Neural progenitor cell (in vitro differentiated cells): ENCODE measurements at places on chromosomes 5 and 9. TPM values are rescaled to one million over a fixed set of nuclear protein-coding genes. Genes with fewer than 3 reads are reported as not detected.
A peak's percentile ranks its signal among the peaks of the same experiment; 100 is the strongest.

DNA sequence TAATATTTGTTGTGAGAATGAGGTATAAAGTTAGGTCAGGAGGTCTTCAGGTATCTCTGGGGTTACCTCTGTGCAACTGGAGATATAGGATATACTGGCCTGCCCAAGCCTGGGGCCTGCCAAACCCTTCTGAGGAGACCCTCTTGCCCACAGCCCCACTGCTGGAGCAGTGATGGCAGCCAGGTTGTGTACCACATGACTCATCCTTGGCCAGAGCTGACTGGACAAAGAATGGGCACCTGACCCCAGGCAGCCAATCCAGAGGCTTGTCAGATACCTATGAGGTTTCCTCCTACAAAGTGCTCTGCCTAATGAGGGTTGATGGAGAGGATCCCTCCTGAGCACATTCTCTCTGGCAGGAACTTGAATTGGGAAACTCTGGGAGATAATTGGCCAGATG, 56.1 kb upstream of the TBC1D2 start:
- no peak overlapping the region for H3K27ac ChIP-seq
- DNase-seq = no peak
- H3K36me3 ChIP-seq = no peaks in the 10 kb centered on the region
- H3K27me3 ChIP-seq = no peaks in the 10 kb centered on the region
- H3K4me1 ChIP-seq = no peaks in the 10 kb centered on the region
- no peak overlapping the region for H3K4me3 ChIP-seq

Gene RALGPS1
- 21.3 and 30.7 TPM in 2 replicates for total RNA-seq

DNA sequence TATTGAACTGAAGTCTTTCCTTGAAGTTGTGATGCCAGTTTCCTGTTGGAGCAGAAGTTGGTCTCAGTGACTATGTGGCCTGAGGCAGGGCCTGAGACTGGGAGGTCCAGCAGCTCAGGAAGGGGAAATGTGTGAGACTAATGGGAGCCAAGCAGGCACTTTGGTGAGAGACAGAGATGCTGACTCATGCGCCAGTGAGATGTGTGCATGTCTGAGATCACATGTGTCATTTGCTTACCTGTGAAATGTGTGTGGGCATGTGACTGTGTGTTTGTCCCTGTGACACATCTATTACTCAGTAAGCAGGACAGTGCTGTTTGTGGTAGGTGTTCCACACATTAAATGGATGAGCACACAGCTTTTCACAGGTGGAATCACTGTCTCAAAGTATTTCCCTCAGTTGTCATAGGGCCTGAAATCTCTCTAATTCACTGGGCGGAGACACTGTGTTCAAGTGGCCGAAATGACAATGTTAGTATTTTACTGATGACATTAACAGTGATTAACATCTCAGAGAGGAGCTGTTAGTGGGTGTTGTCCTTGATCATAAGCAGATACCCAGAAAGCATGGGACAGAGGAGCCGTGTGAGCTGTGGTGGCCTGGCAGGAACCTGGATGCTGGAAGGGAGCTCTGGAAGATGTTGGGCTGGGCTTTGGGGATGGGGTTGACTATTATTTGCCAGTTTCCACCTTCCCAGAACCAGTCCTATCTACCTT, 7.4 kb downstream of the NPR2 start:
- no peak overlapping the region for H3K4me3 ChIP-seq
- no peak overlapping the region for H3K27ac ChIP-seq
- no peaks in the 10 kb centered on the region for H3K27me3 ChIP-seq
- H3K36me3 ChIP-seq = no peaks in the 10 kb centered on the region

GRCh38 chr9:8632493-8632892, 832.9 kb upstream of the DMAC1 start:
- H3K4me3 ChIP-seq = no peak overlapping the region
- H3K27me3 ChIP-seq = no peaks in the 10 kb centered on the region
- no peak for DNase-seq
- no peak overlapping the region for H3K27ac ChIP-seq

Gene SPINK5
- 13.7 and 18.1 TPM in 2 replicates for total RNA-seq

GRCh38 chr5:51395245-51395644, 12.0 kb downstream of the ISL1 start:
- peaks cover 100% of the 10 kb centered on the region for H3K27me3 ChIP-seq
- H3K4me1 ChIP-seq = peaks cover 33% of the 10 kb centered on the region
- no peaks in the 10 kb centered on the region for H3K36me3 ChIP-seq
- no peak overlapping the region for H3K4me3 ChIP-seq

GRCh38 chr9:20197976-20198685, 409.3 kb upstream of the SLC24A2 start:
- H3K36me3 ChIP-seq = no peaks in the 10 kb centered on the region
- H3K4me1 ChIP-seq = peaks cover 38% of the 10 kb centered on the region
- peak; percentile 49 for DNase-seq
- no peak overlapping the region for H3K4me3 ChIP-seq
- H3K27ac ChIP-seq = no peak overlapping the region

DNA sequence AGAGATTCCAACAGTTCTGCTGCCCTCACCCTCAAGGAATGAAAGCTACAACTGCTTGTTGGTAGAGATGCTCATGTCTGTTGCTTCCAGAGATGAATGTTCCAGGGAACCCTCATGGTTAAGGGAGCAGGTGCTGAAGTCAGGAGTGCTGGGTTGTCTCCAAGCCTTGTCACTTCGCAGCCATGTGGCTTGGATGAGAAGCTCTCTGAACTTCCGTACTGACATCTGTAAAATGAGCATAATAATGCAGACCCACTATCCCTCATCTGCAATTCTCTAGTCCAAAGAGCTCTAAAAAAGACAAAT, 133.3 kb upstream of the ADRA1B start:
- H3K4me1 ChIP-seq = no peaks in the 10 kb centered on the region
- DNase-seq = no peak
- no peaks in the 10 kb centered on the region for H3K27me3 ChIP-seq
- H3K4me3 ChIP-seq = no peak overlapping the region
- no peak overlapping the region for H3K27ac ChIP-seq
- H3K36me3 ChIP-seq = no peaks in the 10 kb centered on the region

Gene IGIP
- total RNA-seq = 0.59 and 1.6 TPM in 2 replicates

- no peaks in the 10 kb centered on the region for H3K27me3 ChIP-seq
- H3K4me3 ChIP-seq = no peak overlapping the region
- no peak overlapping the region for H3K27ac ChIP-seq
- DNase-seq = no peak
- no peaks in the 10 kb centered on the region for H3K36me3 ChIP-seq
Observed at GRCh38 chr5:129716235-129716634, 31.7 kb upstream of the MINAR2 start.

- H3K36me3 ChIP-seq = no peaks in the 10 kb centered on the region
- H3K27ac ChIP-seq = no peak overlapping the region
- H3K27me3 ChIP-seq = no peaks in the 10 kb centered on the region
- DNase-seq = no peak
- peaks cover 17% of the 10 kb centered on the region for H3K4me1 ChIP-seq
Observed at GRCh38 chr5:54590824-54591223, 73.3 kb downstream of the SNX18 start.

DNA sequence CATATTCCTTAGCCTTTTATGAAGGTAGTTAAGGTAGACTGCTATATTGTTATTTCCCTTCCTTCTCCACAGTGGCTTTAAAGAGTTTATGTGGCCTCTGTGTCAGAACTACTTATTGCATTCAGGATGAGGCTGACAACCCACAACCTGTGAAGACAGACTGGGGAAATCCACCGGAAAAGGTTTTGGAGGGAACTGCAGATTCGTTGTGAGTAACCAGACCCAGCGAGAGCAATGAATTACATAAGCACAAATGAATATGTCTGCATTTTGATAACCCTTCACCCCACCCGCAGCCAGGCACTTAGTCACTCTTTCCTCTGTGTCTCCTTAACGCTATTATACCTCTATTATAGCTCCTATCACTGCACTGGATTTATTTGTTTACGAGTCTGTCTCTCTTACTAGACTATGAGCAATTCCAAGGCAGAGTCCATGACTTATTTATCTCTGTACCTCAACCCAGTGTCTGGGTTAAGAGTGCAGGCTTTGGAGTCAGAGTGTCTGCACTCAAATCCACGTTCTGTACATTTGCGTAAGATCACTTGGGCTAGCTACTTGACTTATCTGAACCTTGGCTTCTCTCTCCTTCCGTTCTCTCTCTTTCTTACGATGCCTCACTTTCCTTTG, 19.2 kb downstream of the KCTD16 start:
- H3K36me3 ChIP-seq = no peaks in the 10 kb centered on the region
- no peak overlapping the region for H3K27ac ChIP-seq
- no peak for DNase-seq
- H3K4me1 ChIP-seq = no peaks in the 10 kb centered on the region

Gene DOCK2
- 1.1 and 1.7 TPM in 2 replicates for total RNA-seq

DNA sequence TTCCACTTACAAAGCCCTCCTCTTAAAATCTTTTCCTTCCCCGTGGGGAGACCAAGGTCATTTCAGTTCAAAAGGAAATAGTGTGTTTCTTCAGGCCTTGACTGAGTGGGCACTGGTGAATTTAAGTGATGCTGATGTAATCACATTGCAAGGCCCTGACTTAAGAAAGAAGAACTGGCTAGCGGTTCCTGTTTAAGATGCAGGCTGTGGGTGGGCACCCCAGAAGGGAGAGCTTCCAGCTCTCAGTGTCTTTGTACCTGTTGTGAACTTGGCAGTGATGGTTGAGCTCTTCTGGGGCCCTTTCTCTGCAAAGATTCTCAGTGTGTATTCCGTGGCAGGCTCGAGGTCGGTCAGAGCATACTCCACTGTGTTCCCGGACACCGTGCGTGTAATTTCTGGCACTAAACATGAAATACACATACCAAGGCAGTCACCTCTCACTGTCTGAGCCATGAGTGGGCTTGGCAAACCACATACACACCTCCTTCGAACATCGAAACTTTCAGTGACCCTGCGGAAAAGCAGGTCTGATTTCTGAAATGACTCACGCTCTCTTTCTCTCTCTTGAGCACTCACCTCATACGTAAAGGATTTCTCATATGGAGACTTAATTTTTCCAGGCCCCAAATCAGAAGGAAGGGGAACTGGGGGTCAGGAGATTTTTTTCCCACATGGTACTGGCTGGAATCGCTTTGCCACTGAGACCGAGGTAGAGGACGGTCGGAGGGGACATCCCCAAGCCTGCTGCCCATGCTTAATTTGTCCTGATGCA, 81.9 kb downstream of the TNC start:
- H3K36me3 ChIP-seq = no peaks in the 10 kb centered on the region
- no peak overlapping the region for H3K4me3 ChIP-seq
- H3K27me3 ChIP-seq = no peaks in the 10 kb centered on the region
- H3K4me1 ChIP-seq = no peaks in the 10 kb centered on the region
- no peak overlapping the region for H3K27ac ChIP-seq

Gene NR6A1
- 302 and 313 TPM in 2 replicates for total RNA-seq

- H3K27me3 ChIP-seq = no peaks in the 10 kb centered on the region
- H3K36me3 ChIP-seq = no peaks in the 10 kb centered on the region
- H3K4me1 ChIP-seq = peaks cover 7% of the 10 kb centered on the region
- H3K27ac ChIP-seq = no peak overlapping the region
Observed at GRCh38 chr5:90020575-90021538, 388.7 kb downstream of the CETN3 start.

Gene QRFP
- not detected in 2 replicates for total RNA-seq

Gene PDZD2
- total RNA-seq = 1.1 and 1.4 TPM in 2 replicates

Gene PLPP7
- total RNA-seq = 5.4 and 11.5 TPM in 2 replicates

Gene CD72
- 0.56 and 1.4 TPM in 2 replicates for total RNA-seq

GRCh38 chr5:53448851-53449250, 31.6 kb upstream of the FST start:
- H3K36me3 ChIP-seq = no peaks in the 10 kb centered on the region
- H3K27me3 ChIP-seq = no peaks in the 10 kb centered on the region
- H3K4me1 ChIP-seq = peaks cover 11% of the 10 kb centered on the region

- no peak overlapping the region for H3K27ac ChIP-seq
- peaks cover 18% of the 10 kb centered on the region for H3K4me1 ChIP-seq
- no peaks in the 10 kb centered on the region for H3K27me3 ChIP-seq
- no peak overlapping the region for H3K4me3 ChIP-seq
- no peaks in the 10 kb centered on the region for H3K36me3 ChIP-seq
- DNase-seq = peak; percentile 34
Observed at GRCh38 chr5:69285448-69286116, 47.0 kb downstream of the CCDC125 start.

DNA sequence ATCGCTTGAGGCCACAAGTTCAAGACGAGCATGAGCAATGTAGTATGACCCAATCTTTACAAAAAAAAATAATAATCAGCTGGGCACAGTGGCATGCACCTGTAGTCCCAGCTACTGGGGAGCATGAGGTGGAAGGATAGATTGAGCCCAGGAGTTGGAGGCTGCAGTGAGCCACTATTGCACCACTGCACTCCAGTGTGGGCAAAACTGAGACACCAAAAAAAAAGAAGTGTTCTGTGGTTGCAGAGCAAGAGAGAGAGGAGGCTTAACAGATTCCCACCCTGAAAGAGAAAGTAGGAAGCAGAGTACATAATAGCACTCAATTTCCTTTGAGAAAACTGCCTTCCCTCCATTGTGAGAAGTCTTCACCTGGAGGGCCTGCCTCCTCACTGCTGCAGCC, 52.6 kb downstream of the ALDH7A1 start:
- H3K27ac ChIP-seq = no peak overlapping the region
- peaks cover 5% of the 10 kb centered on the region for H3K36me3 ChIP-seq
- H3K27me3 ChIP-seq = no peaks in the 10 kb centered on the region
